Activated T-helper 1 cell treated with anti-CD3 and anti-CD28 coated beads, Interleukin-2, amount 50 U/mL, for 16 hours (primary cell): ENCODE measurements at places on chromosomes 11 and 22.

- DNase-seq: no peak
These were observed 4.3 kb upstream of the OSBPL5 start for GRCh38 chr11:3169255-3170043.

DNA sequence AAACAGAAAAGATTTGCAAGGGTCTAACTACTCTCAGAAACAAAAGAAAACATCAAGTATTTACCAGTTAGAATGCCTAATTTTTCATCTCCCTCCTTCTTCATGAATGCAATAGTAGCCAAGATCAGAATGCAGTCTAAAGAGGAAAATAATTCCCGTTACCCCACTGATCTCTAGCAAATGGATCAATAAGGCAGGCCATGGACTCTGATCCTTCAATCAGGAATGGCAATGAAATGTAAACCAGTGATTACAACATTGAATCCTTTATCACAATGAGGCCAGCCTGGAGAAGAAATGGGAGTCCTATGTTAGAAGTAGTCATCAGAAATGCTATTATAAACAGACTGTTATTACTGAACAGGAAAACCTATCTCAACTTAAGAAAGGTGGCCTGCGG lies 106.6 kb downstream of the APOL5 start:
- no peak for DNase-seq

- DNase-seq: no peak
These were observed 6.9 kb downstream of the TSPAN32 start for GRCh38 chr11:2308713-2309112.

- DNase-seq: no peak
These were observed 11.6 kb downstream of the PLAAT4 start for GRCh38 chr11:63548178-63548577.

- DNase-seq: no peak
These were observed 4.9 kb upstream of the MAFF start for GRCh38 chr22:38196791-38197419.

GRCh38 chr11:44893846-44894617 lies 56.7 kb downstream of the TP53I11 start:
- DNase-seq: peak; percentile 48

DNA sequence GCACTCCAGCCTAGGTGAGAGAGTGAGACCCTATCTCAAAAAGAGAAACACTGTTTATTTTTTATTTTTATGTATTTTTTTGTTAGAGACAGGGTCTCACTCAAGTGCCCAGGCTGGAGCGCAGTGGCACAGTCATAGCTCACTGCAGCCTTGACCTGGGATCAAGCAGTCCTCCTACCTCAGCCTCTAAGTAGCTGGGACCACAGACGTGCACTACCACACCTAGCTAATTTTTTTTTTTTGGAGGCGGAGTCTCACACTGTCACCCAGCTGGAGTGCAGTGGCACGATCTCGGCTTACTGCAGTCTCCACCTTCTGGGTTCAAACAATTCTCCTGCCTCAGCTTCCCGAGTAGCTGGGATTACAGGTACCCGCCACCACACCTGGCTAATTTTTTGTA lies 6.4 kb downstream of the RBX1 start:
- DNase-seq: no peak

DNA sequence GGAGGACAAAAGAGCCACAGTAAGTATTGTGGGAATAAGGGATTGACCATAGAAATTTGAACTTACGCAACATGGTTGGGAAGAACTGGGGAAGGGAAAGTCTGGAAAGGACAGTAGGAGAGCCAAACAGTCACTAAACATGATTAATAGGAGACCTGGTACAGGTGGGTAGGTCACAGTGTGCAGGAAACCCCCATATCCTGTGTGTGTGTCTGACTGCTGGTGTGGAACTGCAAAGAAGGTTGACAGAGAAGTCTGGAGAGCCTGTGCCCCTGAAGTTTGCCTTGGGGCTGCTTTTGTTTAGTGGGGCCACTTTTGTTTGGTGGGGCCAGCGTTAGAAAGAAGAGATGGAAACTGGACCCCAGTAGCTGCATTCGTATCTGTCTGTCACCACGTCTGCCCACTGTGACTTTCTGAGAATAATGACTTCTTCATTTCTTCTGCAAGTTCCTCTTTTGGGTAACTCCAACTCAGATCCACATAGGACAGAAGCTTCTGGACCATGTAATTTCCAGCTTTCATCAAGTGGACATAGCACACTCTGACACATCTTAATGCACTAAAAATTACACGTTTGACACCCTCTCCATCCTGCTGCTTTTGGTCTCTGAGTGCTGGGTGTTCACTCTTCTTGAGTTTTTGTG lies 126.8 kb upstream of the RAG2 start:
- DNase-seq: no peak

- no peak for DNase-seq
These were observed at the start of gene GPHA2 for GRCh38 chr11:64935359-64936081. TSS of gene GPHA2 (minus strand) at chr11:64935893. CDS start at chr11:64935460, 433 bp downstream.

DNA sequence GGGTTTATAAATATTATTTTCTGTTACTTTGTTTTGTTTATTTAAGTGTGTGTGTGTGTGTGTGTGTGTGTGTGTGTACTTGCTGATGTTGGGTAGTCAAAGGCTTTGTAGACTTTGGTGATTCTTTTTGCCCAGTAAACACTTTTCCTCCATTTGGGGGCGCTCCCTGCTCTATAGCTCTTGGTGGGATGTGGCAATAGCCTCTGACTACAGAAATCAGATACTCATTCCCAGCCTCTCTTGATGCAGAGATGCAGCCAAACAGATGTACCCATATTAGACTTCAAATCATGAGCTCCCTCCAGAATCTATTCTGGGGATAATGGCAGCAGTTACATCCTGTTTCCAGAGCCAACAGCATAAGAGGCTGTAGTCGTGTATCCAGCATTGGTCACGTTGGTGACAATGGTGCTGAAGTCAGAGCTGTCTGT lies 33.4 kb upstream of the APOL5 start:
- no peak for DNase-seq

DNA sequence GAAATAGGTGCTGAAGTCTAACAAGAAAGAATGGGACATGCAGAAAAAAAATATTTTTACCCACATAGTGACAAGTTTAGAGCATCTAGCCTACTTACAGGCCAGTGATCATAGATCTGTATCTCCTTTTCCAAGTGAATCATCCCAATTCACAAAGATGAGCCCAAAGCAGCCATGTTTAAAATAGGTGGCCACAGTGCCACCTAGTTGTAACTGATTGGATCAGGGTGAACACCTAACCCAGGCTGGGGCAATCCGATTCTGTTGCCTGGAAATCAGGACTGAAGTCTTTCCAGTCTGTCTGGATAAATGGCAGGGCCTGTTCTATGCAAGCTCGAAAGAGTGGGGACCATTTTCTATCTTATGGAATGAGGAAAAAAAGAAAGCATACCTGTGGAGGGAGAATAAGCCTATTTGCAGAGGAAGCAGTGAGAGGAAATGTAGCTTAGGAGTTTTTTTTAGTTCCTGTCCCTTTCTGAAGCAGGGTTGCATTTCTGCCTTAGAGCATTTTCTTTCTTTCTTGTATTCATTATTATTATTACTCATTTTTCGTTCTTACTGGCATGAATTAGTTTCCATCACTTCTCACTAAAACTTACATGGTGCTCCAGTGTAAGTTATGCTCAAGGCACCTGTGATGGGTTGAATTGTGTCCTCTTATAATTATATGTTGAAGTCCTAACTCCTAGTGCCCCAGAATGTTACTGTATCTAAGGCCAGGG lies 113.2 kb upstream of the RAG2 start:
- no peak for DNase-seq

DNA sequence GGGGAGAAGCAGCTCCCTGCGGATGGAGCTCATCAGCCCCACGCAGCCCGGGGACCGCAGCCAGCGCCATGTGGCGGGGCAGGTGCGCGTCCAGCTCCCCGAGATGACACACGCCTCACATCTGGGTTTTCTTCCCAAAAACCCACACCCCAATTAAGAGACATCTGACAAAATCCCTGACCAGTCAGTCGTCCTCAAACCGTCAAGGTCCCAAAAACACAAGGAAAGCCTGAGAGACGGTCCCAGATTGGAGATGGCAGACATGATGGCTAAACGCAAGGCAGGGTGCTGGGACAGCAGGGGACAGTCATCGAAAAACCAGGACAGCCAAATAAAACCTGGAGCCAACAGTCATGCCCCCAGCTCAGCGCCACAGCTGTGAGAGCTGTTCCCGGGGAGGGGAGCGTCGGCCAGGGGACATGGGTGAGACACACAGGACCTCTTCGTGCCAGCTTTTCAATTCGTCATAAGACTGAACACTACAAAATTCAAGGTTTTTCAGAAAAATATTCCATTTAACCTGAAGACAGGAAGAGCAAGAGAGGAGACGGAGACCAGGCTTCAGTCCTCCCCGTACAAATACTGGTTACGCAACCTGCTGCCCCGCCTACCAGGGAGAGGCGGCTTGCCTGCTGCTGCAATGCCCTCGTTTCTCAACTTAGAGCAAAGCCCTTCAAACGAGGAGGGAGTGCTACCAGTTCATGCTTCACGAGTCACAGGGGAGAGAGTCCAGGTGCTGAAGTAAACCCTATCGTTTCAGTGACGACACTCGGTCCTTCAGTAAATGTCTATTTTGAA lies 10.5 kb downstream of the TOLLIP start:
- no peak for DNase-seq

DNA sequence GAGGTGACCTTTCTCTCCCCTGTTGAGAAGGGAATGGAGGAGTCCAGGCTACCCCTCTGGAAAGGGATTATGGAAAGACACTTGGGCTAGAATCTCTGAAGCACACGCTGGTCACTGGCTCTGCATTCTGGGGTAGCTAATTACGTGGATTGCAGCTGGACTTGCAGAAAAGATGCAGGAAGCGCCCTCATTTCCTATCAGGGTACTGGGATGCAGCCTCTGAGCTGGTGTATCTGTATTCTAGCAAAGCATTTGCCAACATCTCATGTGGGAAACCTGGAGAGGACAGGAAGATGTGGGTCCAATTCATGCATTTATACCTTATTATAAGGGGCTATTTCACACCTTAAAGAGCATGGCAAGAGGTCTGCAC lies 44.3 kb downstream of the CD82 start:
- DNase-seq: no peak

- no peak for DNase-seq
These were observed 11.4 kb upstream of the WNT11 start for GRCh38 chr11:76217653-76218160.

DNA sequence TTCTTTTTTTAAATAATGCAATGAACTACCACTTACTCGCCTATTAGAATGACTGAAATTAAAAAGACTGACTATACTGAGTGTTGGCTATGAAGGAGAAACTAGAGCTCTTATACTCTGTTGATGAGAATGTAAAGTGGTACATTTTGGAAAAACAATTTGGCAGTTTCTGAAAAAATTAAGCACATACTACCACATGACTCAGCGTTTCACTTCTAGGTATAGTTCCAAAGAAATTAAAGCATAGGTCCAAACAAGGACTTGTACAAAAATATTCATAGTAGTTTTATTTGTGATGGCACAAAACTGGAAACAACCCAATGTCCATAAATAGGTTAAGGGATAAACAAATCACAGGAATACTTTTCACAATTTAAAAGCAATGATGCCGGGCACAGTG lies 22.4 kb upstream of the SLC29A2 start:
- DNase-seq: no peak

- no peak for DNase-seq
These were observed 61.8 kb upstream of the CRYBB3 start for GRCh38 chr22:25137577-25138525.

- no peak for DNase-seq
These were observed 54.6 kb downstream of the SPECC1L start for GRCh38 chr22:24325105-24325757.

- no peak for DNase-seq
These were observed 3.3 kb downstream of the SERPINH1 start for GRCh38 chr11:75565221-75565814.

- no peak for DNase-seq
These were observed 2.2 kb downstream of the SLC37A4 start for GRCh38 chr11:119028346-119029068.

DNA sequence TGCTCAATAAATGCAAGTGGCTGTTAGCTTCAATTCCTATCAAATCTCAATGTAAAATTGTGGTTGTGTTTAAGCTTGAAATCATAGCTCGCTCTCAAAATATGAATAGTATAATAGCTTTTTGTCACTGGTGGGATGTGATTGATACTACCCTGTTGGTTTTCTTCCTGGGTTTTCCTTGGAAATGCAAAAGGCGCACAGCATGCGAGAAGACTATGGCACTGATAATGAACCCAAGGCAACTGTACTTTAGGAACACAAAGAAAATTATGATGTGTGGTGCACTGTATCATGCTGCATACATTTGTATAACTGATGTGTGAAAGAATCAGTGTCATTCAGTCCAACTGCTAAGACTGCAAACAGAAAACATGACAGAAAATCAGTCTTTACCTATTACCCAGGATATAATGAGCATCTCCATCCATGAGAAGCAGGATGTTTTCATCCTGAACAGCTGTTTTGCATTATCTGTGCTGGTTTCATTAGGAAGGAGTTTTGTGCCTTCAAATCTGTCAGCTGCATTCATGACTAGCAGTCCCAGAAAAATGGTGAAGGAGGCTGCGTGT lies 101.2 kb downstream of the TRPC6 start:
- no peak for DNase-seq

- DNase-seq: no peak
These were observed 6.3 kb upstream of the SYCE3 start for GRCh38 chr22:50569041-50569459.

- no peak for DNase-seq
These were observed 22.2 kb upstream of the FGF19 start for GRCh38 chr11:69726019-69726418.

DNA sequence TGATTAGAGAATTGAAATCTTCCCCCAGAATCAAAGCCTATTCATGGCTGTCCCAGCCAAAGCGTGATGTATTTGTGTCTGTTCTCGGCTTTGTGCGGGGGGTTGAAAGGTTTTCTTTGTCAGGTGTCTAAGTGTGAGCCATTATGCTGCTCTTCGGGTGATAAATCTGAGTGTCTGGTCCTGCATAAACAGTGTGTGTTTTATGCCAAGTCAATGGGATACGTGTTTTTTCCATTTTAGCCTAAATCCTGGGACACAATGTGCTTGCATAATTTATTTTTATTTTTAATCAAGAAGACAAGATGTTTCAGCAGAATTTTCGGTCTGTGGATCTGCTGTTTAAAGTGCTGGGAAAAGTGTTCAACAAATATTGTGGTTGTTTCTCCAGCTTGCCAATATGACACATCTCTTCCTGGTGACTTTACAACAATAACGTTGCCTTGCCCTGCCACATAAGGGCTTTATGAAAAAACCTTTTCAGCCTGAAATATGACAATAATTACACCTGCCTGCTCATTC lies 267.8 kb downstream of the TBC1D22A start:
- DNase-seq: no peak

DNA sequence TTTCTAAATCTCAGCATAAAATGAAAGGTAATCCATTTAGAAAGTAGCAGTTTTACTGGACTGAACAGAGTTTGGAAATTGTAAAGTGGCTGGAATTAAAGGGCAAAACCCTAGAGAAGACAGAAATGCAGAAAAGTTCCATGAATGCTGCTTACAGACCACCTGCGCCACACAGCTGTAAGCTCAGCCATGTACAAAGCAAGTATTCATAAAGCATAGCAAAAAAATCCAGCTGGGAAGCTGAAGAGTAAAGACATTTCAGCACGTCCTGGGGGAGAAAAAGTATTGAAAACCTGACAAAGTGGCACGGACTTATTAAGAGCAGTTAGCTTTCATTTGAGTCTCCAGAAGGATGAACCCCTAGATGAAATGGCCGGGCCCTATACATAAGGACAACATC lies 220.1 kb upstream of the CNTN5 start:
- DNase-seq: no peak

- no peak for DNase-seq
These were observed 27.3 kb upstream of the PRSS23 start for GRCh38 chr11:86772999-86773398.
